ENCODE measurements at places on chromosomes 16 and 17.

GRCh38 chr17:40313668-40314583 is 4.9 kb downstream of the RARA start:
- no peak for DNase-seq

- no peak for DNase-seq
Observed at GRCh38 chr16:80792031-80792430, 12.4 kb downstream of the CDYL2 start.

DNA sequence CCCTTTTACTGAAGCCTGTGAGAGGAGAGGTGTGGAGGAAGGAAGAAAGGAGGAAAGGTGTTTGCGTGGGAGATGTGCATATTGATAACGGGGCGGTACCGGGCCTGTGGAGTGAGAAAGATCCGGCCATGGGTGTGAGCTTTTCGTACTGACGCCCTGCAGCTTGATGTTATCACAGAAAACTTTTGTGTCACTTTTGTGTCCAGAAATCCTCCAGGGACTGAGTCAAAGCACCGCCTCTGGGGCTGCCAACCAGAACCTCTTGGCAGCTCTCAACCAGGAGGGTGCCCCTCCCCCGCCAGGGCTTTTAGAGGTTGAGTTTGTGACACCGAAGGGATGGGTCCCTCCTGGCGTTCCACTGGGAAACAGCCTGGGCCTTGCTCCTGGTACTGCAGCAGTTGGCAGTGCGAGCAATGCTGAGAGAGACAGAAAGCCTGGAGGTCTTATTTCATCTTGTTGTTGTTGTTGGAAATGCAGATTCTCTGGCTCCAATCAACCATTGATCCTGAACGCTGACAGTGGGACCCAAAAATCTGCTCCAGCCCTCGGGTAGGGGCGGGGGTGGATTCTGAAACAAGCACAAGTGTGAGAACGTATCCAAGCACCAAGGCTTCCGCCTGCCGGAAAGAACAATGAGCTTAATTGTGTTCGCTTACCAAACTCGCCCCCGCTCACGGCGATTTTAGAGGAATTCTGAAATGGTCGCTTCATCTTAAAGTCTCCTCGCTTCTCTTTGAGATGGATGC is 65.0 kb downstream of the CRISPLD2 start:
- DNase-seq: no peak

DNA sequence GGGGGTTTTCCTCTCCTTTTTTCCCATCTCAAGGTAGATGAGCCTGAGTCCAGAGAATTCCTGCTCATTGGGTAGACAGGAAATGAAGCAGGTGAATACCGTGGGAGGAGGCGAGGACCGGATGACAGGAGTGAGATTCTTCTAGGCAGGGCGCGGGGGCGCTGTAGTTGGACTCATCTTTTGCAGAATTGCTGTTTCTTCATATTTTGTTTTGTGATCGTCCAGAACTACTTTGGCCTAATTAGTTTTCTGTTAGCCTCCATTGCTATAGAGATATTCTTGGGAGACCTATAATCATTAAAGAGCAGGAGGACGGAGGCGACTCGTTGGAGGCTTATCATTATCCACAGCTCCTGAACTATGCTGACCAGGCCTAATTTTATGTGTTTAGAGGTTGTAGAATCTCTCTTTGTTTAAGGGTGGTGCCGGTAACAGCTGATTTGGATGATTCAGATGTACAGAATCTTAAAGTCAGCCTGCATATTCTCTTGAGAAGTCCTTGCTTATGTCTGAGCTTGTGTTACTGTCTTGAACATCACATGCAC is 650 bp downstream of the ATP6V0A1 start:
- DNase-seq: no peak

DNA sequence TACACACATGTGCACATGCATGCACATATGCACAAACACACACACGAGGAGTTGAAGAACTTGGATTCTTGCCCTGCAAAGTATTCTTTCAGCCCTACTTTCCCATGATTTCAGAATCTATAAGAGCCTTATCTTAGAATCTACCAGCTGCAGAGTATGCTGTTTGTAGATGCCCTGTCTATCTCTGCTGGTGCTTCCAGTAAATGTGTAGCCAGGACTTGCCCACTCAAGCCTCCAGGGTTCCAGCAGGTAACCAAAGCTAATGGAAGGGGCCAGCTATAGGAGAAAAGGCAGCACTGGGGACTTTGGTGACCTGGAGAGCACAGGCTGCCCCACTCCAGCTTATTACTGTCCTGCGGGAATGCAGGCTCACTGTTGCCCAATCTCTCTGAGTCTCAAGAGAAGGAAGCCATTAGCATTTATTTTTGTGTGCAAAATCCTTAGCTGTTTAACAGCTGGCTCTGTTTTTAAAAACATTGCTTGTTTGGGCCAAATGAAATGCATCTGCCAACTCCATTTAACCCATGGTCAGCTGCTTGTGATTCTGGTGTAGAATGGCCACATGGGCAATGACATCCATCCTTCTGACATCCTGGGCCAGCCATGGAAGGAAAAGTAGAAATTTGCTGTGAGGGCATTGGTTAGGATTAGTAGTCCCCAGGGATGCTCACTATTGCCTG is 28.6 kb upstream of the XYLT1 start:
- no peak for DNase-seq

DNA sequence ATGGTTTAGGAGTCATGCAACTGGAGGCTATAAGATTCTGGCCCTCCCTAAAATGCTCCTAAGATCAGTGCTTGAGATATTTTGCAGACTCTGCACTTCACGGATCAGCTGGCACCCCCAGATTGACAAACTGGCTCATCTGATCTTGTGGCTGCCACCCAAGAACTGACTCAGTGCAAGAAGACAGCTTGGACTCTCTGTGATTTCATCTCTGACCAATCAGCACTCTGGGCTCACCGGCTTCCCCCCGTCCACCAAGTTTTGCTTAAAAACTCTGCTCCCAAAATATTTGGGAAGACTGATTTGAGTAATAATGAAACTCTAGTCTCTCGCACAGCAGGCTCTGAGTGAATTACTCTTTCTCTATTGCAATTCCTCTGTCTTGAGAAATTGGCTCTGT is 26.3 kb upstream of the CCL2 start:
- no peak for DNase-seq

DNA sequence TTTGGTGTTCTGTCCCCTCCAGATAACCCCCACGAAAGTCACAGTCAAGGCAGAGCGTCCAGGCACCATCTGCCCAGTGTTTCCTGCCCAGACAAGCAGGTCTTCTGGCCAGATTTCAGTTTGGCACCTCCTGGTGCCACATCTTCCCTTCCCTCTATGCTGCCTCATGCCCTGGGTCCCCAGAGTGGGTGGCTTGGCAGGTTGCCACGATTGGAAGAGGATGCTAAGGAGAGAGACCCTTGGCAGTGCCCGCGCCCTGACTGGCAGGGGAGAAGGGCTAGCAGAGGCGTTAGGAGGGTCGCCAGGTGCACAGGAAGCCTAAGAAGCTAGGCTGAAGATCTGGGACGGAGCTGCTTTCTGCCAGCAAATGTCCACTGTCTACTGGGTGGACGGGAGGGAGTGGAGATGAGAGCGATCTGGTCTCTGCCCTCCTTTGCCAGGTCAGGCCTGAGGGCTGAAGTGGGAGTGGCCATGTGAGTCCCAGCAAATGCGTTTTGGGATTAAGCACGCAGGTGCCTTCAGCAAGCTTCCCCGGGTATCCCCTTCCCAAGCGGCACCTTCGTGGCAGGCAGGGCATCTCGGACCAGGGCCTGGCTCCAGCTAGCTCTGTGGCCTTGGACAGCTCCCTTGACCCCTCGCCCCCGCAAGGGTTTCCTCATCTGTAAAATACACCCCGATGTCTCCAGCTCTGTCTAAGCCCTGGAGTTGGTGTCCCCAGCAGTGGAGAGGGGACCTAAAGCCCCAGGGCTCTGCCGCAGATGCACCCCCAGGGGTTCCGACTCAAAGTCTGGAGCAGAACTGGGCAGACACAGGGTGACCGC is 13.4 kb upstream of the CD300A start:
- no peak for DNase-seq

DNA sequence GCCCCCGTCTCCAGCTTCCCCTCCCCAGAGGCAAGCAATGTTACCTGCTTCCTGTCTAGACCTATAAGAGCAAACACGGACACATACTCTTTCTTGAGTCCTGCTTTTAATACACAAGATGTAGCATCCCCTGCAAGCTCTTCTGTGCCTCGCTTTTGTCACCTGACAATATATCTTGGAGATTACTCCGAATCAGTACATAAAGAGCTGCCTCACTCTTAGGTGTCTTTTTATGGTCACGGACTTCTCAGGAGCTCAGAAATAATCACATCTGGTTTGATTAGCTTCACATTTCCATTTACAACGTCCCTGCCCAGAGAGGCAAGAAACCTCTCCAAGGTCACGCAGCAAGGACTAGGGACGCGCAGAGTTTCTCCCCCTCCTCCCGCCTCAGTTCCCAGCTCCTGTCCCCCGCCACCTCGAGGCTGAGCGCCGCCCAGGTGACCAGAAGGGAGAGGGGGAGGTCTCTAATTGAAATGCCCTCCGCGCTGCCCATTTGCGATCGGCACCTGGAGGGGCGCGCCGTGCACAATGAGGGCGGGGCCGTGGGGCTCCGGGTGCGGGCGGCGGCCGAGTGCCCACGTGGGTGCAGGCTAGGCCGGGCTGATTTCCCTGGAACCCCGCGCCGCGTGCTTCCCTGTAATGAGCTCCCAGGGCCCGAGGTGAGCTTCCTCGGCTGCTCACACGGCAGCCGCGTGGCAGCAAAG is 13.8 kb upstream of the SEZ6 start:
- no peak for DNase-seq

DNA sequence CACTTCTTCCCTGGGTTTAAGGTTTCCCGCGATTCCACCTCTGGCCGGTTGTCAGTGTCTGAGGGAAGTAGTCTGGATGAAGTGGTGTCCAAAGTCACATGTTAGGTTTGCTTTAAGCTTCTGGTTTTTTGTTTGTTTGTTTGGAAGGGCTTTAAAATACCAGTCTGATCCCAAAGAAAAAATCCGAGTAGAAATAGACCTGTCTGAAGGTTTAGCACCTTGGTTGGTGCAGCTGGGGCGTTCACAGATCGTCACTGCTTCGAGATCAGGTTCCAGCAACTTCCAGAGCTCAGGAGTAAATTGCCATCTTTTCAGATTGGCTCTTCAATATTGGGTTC is 567 bp downstream of the TMEM97 start:
- no peak for DNase-seq

DNA sequence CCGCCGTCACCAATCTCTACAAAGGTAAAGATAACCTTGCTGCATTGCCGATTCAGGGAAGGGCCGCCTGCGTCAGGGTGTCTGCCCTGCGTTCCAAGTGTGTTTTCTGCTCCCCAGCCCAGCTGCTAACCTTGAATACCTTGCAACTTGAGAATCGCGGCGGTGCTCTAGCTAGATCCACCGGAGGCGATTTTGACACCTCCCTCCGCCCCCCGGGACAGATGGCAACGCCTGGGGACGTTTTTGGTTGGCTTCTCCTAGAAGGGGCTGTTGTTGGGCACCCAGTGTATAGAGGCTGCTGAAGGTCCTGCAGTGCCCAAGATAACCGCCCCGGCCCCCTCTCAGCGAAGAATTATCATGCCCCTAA is 1.5 kb downstream of the HAPSTR1 start:
- DNase-seq: peak; percentile 15

GRCh38 chr17:10171581-10171981 is 26.8 kb downstream of the GAS7 start:
- no peak for DNase-seq

DNA sequence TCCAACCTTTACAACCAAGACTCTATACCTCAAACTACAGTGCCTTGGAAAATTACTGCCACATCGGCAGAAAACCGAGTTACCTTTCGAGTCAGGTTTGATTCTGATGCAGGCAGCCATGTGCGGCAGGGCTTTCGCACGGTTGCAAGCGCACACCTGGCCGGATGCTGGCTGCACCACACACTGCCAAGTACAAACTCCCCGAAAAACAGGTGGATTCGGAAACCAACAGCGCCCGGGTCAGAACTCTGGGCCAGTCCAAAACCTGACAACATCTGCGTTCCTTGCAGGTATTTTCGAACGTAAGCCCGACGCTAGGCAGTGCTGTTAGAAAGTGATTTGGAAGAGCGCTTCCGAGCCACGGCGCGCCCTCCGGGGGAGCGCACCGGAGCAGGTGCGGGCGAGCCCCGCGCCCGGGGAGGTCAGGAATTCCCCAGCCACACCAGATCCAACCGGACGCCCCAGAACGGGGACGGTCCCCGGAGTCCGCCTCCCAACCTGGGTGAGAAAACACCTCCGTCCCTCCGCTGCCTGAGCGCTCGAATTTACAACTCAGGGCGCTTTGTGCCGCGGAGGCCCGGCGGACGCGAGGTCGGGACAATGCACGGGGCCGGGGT is 1.2 kb downstream of the USP7 start:
- peak; percentile 21 for DNase-seq

- no peak for DNase-seq
Observed at GRCh38 chr16:81796035-81796434, 16.9 kb downstream of the PLCG2 start.

GRCh38 chr17:81983639-81984373 is 6.4 kb downstream of the ASPSCR1 start:
- no peak for DNase-seq

DNA sequence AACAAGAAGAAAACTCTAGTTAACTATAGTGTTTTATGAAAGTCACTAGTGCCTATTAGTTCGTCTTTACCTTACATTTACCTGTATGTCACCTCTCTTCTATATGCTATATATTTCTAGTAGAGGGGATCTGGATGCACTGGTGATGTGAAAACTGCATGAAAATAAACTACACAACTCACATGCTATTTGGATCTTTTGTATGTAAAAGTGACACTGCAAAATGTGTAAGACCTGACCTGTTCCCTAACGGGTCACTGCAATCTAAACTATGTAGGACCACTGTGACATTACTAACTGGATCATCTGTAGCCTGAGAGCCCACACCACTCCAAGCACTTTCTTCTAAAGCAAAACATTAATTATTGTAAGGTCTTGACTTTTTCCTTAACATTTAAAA is 1.7 kb downstream of the BLMH start:
- DNase-seq: no peak

- peak; percentile 47 for DNase-seq
Observed at GRCh38 chr17:43907425-43907981, at the start of gene MPP2. MPP2 (minus strand) TSS chr17:43907536; CDS start chr17:43904460, 3,076 bp downstream.

- no peak for DNase-seq
Observed at GRCh38 chr16:30046178-30046577, 15.1 kb upstream of the TLCD3B start.

DNA sequence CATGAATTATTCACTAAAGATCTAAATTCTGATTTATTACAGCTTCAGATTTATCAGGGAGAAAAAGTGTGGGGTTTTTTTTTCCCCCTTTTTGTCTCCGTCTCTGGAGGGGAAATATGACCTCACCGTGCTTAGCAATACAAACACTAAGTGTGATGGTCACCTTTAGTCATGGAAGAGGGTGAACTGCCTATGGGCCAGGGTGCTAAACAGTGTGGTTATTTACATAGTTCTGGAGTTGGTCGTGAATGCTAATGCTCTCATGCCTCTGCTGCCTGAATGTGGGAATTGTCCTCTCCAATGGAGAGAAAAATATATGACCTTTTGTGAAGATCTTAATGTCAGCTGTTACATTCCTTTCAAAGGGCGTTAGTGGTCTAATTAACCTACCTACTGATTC is 44.8 kb upstream of the MSI2 start:
- no peak for DNase-seq

GRCh38 chr16:24858219-24859041 is 12.7 kb downstream of the SLC5A11 start:
- DNase-seq: peak; percentile 18

GRCh38 chr17:56319531-56319930 is 166.3 kb downstream of the ANKFN1 start:
- no peak for DNase-seq
